ENCODE measurements at places on chromosomes 16 and 17.

DNA sequence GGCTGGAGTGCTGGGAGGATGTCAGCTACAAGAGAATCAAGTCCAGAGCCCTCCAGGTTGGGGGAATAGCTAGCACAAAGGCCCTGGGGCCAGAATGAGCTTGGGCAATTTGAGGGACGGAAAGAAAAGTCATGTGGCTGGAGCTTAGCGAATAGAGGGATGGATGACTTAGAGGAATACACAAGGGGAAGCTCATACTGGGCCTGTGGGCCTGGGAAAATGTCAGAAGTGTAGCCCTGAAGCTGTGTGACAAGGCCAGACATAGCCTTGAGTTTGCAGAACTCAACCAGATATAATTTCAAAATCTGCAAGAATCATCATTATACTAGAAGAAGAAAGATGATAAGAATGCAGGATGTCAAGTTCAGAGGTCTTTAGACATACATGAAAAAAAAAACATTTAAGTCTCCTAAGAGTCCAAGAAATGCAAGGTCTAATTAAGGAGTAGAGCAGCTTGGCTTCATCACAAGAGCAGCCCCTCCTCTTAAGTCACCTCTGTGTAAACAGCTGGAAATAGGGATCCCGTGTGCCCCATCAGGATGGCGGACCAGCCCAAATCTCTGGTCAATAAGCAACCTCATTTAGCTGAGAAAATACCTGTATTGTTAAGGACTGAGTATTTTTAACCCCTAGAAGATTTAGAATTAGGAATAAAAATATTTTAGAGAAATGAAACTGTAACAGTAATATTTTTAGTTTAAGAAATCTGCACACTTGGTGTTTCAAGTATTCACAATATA is 66.6 kb downstream of the ABCC12 start:
- DNase-seq = no peak

- no peak for DNase-seq
These were observed 5.7 kb upstream of the CISD3 start for GRCh38 chr17:38724337-38724988.

DNA sequence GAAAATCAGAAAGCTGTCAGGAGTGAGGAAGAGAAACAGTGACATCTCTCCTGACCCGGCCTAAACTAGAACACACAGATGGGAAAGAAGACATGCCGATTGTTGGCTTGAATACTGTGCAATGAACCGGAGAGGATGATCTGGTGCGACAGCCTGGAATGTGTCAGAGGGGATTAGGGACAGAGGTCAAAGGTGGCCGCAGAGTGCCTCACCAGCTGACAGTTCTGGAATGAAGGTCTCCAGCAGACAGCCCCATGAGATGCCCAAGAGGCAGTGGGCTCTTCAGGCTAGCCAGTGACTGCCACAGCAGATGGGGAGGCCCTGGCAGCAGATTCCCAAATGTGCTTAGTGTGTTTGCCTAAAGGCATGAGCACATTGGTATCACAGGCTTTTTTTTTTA is 623.2 kb downstream of the CDH8 start:
- DNase-seq = no peak

- no peak for DNase-seq
These were observed 201.1 kb upstream of the CDH13 start for GRCh38 chr16:82425661-82426060.

- no peak for DNase-seq
These were observed 23.6 kb upstream of the MRPS23 start for GRCh38 chr17:57873261-57874057.

GRCh38 chr17:72455562-72455961 is 334.7 kb downstream of the SOX9 start:
- DNase-seq = no peak

DNA sequence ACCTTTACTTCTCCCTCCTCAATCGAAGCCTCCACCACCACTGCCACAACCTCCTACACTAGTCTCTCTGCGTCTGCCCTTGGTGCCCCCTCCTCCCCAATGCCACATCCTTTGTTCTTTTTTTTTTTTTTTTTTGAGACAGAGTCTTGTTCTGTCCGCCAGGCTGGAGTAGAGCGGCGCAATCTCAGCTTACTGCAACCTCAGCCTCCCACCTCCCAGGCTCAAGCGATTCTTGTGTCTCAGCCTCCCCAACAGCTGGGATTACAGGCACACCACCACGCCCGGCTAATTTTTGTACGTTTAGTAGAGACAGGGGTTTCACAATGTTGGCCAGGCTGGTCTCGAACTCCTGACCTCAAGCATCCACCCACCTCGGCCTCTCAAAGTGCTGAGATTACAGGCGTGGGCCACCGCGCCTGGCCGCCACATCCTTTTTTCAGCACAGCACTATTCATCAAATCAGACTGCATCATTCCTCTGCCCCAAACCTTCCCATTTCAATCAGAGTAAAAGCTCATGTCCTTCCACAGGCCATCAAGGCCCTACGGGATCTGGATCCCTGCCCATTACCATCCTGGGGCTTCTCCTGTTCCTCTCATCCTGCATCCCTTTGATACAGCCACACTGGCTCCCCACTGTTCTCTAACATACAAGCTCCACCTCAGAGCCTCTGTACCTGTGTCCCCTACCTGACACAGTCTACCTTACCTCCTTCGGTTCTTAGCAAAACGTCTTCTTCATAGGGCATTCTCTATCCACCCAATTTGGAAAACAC is 2.0 kb downstream of the KLHL11 start:
- DNase-seq = no peak

GRCh38 chr17:74961657-74962350 is 10.8 kb downstream of the HID1 start:
- peak; percentile 80 for DNase-seq

DNA sequence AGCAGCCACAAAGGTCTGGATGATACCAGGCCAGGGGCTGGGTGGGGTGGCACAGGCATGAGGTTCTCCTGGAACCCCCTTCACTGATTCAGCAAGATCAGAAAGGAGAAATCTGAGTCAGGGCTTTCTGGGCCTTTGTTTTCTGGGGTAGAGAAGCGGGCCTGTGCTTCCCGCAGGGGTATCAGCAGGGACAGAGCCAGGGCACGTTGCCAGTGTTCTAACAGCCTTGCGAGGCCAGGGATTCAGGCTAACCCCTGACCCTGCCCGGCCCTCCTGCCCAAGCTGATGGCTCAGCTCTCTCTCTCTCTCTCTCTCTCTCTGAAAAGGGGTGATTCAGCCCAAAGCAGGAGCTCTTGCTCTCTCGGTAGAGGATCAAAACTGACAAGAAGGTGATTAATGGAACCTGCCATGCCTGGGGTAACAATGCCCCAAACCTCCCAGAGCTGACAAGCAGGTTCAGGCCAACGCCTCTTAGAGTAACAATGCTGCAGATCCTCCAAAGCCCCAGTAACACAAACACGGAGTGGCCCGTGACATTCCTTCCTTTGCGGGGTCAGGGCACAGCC is 2.0 kb upstream of the KRT13 start:
- no peak for DNase-seq

GRCh38 chr16:50533317-50533716 is 14.9 kb upstream of the NKD1 start:
- no peak for DNase-seq

DNA sequence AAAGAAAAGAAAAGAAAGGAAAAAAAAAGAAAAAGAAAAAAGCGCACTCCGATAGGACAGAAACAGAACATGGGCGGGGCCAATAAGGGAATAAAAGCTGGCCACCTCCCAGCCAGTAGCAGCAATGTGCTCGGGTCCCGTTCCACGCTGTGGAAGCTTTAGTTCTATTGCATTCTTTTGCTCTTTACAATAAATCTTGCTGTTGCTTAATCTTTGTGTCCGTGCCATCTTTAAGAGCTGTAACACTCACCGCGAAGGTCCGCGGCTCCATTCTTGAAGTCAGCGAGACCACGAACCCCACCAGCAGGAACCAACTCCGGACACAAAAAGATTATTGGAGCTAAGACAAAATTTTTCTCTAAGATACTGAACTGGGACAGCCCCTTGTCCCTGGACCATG is 3.1 kb upstream of the ARL5C start:
- no peak for DNase-seq

DNA sequence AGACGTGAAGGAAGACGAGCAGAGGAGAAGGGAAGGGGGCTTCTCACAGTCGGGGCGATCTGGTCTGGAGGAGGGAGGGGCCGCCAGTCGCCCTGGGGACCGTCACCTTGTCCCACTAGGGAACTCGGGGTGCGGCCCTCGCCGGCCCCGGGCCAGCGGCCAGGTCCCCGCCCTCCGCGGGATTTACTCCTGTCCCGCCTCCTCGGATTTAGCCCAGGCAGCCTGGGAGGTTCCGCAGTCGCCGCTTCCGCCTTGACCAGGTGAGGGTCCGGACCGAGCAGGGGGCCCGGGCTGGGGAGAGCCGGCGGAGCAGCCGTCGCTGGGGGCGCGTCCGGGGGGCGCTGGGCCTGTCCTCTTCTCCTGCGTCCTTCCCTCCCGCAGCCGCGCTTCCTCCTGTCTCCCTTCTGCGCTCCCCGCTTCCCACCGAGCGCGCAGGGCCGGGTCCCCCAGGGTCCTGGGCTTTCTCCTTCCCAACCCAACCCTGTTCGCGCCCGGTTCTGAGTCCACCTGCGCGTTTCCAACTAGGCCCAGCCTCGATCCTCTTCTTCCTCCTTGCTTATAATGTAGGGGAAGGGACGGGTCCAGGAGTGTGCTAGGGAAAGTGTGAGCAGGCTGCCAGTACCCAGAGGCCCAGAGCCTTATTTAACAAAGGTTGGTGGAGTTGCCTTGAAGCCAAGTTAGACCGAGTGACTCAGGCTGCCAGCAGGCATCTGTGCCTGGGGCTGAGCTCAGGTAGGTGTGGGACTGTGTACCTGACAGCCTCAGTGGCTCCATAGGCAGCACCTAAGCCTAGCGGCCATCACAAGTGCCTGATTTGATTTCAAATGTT is at the start of gene TNK1:
Gene TNK1, plus strand, starts transcription at position 235 of the 829 bp plus-strand sequence. CDS start 1,838 bp downstream, outside the sequence.
- no peak for DNase-seq

- no peak for DNase-seq
These were observed 448.1 kb upstream of the DYNLRB2 start for GRCh38 chr16:80092681-80093080.

DNA sequence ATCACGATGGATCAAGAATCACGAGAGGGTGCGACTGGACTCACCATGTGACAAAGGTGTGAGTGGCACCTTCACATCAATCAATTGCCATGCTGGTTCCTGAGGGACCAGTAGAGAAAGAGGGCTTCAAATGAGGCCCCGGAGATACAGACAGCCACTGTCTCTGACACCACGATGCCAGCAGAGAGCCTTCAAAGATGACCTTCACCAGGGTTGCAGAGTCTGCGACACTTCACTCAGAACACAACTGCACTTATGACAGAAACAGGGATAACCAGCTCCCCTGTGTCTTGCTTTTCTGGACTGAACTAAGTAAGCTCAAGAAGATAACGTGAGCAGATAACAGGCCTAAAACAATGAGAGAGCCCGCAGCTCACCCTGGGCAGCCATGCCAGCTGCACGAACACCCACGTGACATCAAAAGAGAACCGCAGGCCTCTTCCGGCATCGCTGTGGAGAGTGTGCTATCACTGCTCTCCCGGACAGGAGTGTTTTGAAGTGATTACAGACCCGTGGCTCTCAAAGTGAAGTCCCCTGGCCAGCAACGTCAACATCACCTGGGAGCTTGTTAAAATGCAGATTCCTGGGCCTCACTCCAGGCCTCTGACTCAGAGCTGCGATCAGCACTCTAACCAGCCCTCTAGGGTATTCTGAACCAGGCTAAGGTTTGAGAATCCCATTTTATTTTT is 36.4 kb downstream of the KLHDC4 start:
- no peak for DNase-seq

DNA sequence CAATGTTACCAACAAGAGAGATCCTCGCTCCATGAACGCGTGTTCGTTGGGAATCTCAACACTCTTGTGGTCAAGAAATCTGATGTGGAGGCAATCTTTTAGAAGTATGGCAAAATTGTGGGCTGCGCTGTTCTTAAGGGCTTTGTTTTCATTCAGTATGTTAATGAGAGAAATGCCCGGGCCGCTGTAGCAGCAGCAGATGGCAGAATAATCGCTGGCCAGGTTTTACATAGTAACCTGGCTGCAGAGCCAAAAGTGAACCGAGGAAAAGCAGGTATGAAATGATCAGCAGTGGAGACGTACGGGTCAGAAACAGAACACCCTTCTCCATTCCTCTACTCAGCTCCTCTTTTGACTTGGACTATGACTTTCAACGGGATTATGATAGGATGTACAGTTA is 13.3 kb downstream of the SOCS1 start:
- no peak for DNase-seq

- DNase-seq = peak; percentile 68
These were observed at the start of gene SF3B3 for GRCh38 chr16:70523743-70524398. SF3B3 (plus strand) TSS chr16:70523816; CDS start chr16:70526657, 2,841 bp downstream.

GRCh38 chr16:81694494-81695280 is 84.4 kb upstream of the PLCG2 start:
- DNase-seq = no peak

DNA sequence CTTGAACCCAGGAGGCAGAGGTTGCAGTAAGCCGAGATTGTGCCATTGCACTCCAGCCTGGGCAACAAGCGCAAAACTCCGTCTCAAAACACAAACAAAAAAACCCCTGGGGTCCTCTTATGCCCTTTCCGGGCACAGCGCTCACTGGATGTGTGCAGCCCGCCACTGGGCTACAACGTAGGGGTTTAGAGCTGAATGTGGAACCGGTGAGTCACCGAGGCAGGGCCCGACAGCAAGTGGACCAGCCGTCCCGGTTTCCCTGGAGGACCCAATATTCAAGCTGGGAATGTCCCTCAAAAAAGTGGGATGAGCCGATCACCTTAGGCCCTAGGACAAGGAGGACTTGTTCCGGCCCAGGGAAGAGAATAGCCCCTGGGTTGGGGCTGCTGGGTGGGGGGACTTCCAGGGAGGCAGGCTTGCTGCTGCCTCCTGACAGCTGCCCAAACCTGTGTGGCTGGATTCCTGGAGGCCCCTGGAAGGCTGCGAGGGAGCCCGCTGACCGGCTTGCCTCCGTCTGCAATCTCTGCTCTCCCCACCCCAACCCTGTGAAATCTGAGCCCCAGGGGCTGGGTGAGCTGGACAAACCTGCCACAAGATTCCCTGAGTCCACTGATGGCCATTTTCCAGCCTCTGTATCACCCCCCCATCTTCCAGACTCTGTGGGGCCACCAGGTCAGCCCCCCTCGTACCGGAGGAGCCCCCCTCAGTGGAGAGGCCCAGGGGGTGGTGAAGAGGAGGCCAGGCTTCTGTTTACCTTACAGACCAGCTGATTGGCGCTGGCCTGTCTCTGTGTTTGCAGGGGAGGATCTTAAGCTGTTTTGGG is 2.9 kb upstream of the CLDN9 start:
- no peak for DNase-seq

- no peak for DNase-seq
These were observed 412.0 kb downstream of the SHISA9 start for GRCh38 chr16:13313351-13313750.

Data from germinal center (tissue), 1 donor.